ENCODE measurements at places on chromosomes 4 and X.
A peak's percentile ranks its signal among the peaks of the same experiment; 100 is the strongest.

DNA sequence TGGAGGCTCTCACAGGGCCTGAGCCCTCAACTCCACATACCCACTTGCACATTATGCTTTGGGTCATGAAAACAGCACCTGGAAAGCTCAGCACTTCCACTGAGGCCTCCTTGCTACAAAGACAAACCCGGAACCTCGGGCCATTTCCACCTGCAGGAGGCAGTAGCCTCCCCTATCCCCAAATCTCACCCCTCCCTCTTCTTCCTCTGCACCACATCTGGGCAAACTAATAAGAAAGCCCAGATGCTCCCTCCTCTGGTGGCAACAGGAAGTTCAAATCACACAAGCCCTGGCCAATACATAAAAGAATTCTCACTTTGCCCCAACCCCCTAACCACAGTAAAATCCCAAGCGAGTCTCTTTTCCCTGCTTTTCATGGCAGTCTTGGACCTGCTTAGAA is 136.4 kb downstream of the MAPK10 start:
- DNase-seq = no peak

DNA sequence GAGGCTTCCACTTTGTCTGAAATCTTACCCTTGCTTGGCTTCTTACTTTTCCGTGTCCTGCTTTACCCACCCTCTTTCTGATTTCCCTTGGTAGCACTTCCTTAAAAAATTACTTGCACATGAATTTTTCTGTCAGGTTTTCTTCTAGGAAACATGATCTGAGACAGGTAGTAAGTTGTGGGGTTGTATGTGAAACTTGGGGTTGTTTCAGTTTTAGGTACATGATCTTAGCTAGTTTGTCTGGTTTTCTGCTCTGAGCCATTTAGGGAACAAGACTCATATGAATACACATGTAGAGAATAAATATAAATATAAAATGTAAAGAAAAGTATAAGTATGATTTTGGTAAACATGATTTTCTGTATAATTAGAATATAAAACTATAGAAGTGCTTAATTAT is 17.4 kb upstream of the ARMCX2 start:
- DNase-seq = no peak

GRCh38 chr4:36312511-36312910 is 31.1 kb downstream of the DTHD1 start:
- DNase-seq = no peak

DNA sequence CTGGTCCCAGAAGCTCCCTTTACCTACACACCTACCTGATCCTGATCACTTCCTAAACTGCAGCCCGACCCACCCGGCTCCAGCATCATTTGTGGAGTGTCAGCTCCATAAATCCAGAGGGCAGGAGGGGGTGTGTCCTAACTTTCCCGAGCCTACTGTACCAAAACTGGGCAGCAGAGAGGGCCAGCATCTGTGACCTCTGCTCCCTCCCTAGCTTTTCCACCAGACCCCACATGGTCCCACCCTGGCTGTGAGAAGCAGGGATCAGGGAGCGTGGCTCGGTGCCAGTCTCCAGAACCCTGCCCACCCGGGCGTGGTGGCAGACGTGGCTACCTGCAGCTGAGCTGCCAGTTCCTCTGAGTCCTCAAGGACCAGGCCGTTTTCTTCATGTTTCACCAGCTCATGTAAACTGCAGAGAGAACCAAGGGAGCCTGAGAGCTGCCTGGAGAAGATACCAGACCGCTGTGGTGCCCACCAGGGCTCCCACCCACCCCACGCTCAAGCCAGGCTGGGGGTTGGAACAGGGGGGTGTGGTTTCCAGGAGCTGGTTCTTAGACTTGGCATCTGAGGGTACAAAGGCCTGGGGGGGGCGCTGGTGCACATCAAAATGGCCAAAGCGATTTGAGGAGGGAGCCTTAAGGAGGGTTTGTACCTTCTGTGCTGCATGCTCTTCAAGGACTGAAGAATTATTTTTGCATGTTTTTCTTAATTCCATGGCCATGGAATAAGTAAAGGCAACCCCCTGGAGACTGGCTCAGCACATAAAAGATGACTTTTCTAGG is 76.7 kb upstream of the DRD5 start:
- no peak for DNase-seq

- DNase-seq = no peak
Observed at GRCh38 chr4:156173937-156174336, 220.3 kb upstream of the CTSO start.

DNA sequence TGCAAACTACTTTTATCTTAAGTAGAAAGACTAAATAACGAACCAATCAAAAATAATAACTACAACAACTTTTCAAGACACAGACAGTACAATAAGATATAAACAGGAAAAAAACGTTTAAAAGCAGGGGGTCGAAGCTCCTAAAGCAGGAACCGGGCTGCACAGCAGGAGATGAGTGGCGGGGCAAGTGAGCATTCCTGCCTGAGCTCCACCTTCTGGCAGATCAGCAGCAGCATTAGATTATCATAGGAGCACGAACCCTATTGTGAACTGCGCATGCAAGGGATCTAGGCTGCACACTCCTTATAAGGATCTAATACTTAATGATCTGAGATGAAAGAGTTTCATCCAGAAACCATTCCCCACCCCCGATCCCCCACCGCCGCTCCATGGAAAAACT is 146.2 kb downstream of the TEX11 start:
- DNase-seq = no peak

DNA sequence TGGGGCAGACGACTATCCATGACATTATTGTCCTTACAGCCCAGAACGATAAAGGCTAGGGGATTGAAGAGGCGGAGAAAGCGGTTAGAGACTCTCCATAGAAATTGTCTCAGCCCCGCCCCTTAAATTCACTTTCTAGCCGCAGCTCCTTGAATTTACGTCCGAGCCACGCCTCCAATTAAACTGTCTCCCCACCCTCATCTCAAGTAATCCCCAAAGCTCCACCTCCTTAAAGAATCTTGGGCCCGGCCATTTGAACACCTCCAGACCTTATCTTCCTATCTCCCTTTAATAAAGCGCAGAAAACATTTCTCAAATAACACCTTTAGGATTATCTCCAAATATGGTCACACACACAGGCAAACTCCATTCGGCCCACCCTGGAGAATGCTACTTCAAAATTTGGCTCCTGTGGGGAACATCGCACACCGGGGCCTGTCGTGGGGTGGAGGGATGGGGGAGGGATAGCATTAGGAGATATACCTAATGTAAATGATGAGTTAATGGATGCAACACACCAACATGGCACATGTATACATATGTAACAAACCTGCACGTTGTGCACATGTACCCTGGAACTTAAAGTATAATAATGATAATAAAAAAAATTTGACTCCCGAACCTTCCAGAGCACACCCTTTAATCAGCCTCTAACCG is 7.2 kb upstream of the MAGIX start:
- DNase-seq = peak; percentile 46

DNA sequence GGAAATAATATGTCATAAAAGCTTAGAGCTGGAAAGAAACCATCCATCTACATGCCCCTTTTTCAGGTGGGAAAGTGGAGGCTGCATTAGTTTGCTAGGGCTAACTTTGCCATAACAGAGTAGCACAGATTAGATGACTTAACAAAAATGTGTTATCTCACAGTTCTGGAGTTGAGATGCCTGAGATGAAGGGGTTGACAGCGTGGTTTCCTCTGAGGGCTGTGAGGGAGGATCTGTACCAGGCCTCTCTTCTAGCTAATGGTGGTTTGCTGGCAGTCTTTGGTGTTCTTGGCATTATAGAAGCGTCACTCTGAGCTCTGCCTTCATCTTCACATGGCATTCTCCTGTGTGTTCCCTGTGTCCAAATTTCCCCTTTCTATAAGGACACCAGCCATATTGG is 2.4 kb downstream of the CHRNA9 start:
- DNase-seq = no peak

DNA sequence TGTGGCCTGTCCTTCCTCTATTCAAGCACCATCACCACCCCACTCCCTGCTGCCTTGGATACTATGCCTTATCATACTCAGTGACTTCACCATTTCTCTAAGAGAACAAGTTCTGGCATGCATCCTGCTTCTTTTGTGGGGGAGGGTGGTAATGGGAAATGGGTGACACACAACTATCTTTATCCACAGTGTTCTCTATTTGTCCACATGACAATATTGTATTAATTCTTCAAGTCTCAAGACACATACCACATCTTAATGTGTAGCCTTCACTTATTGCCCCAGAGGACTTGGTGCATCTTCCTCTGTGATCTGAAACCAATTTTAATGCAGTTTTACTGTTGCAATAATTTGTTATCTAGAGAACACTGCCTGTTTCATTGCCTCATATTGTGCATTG is 29.3 kb upstream of the UGT2B7 start:
- no peak for DNase-seq

DNA sequence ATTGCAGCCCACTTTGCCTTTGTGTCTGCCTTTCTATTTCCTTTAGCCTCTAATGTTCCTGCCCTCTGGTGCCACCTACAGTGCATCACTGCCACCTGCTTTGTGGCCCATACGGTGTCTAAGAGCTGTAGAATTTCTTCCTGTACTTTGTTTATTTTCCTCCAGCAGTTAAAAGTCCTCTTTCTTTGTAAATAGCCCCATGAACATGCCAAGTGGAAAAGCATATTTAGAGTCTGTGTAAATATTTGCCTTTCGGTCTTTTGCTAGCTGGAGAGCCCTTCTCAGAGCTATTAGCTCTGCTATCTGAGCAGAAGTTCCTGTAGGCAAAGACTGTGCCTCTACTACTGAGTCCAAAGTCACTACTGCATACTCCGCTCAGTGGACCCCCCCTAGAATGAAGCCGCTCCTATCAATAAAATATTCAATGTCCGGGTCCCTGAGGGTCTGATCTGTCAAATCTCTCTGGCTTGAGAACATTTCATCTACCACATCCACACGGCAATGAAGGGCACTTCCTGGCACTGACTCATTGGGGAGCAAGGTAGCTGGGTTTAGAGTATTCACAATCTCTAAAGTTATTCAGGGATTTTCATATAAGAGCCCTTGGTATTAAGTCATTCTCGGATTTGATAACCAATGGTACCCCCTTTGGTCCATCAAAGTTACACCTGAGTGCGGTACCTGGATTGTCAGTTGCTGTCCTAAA is 36.3 kb downstream of the SULT1E1 start:
- peak; percentile 44 for DNase-seq

GRCh38 chrX:99242001-99242400 is 1168.1 kb downstream of the PCDH19 start:
- DNase-seq = no peak

GRCh38 chr4:47814618-47815295 is 23.1 kb downstream of the CORIN start:
- no peak for DNase-seq

DNA sequence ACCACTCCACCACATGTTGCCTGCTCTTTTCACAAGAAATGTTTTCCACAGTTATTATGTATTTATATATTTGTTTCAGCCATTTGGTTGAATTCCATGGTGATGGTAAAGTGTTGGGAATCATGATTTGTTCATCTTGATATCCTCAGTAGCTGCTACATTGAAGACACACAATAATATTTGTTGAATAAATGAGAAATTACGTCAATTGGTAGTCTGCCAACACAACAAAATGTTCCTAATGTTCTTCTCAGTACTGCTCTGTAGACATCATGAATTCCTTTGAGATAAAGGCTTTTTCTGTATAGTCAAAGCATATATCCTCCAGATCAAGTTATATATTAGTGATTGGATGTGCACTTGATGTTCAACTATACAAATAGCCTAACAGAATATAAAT is 29.5 kb downstream of the CXXC4 start:
- no peak for DNase-seq

DNA sequence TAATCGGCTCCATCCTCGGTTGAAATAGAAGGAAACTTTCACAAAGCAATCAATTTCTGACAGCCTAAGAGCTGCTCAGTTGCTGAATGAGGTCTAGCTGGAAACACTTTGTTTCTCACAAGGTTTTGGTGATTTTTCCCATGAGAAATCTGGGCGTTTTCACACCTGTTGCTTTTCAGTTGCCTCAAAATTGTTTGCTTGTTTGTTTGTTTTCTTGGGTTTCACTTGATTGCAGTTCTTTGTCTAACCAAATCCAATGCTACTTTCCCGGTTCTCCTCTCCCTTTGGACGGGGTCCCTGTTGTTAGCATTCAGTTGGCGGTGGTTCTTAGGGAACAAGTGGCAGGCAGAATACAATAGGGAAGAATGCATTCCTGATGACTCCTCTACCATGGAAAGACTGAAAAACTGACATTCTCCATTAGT is 135.5 kb downstream of the PALLD start:
- DNase-seq = no peak

DNA sequence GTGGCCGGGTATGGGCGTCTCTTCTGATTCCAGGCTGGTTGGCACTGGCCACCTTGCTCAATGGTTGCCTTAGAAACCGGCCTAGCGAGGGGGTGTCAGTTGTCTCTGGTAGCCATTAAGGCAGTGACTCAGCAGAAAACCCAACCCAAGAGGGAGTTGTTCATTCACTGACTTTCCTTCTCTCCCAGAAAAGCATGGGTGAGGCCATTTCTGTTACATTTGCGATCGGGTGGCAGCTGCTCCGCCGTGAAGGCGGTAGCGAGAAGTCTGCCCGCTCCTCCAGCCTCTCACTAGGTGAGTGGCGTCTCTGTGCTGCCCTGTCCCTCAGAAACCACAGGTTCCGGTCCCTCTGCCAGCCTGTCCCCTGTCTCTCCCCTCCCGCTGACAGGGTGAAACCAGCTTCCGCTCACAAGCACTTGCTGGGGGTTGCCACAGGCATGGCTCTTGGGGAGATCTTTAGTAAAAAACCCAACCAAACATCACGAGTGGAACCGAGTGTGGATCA is 17.4 kb downstream of the IRAK1 start:
- peak; percentile 59 for DNase-seq

DNA sequence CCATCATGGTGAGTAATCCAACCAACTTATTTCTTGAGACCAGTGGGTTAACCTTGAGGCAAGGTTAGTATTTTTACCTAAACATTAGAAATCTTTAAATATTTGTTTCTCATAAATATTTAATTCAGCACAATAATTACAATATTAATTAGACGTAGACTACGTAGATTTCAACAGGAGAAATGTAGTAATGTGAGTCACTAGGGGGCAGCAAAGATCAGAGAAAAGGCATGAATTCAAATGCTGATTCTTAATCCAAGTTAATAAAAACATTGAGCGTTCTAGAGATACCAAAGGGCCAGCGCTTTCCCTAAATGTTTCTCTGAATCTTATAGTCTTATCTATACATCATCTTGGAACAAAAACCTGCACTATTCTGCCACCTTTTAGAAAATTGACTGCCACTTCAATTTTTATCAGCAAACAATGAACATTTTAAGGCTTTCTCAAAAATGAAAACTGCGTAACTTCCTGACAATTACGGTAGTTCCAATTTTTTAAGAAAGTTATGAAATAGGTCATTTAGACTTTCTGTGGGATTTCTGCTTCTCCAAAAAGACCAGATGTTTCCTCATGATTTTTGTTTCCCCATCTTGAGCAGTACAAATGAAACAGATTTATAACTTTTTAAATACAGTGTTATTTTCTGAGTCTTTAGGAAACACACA is 180.7 kb downstream of the GASK1B start:
- peak; percentile 53 for DNase-seq

GRCh38 chr4:39620551-39621313 is 17.9 kb downstream of the SMIM14 start:
- no peak for DNase-seq

- DNase-seq = no peak
Observed at GRCh38 chr4:98568941-98569663, 89.3 kb downstream of the TSPAN5 start.

All from CD4-positive, alpha-beta T cell treated with Interleukin-2 at 100 ng/mL for 4 hours (primary cell).